ENCODE measurements at places on chromosomes 3 and 15. TPM values are rescaled to one million over a fixed set of nuclear protein-coding genes. Genes with fewer than 3 reads are reported as not detected.

DNA sequence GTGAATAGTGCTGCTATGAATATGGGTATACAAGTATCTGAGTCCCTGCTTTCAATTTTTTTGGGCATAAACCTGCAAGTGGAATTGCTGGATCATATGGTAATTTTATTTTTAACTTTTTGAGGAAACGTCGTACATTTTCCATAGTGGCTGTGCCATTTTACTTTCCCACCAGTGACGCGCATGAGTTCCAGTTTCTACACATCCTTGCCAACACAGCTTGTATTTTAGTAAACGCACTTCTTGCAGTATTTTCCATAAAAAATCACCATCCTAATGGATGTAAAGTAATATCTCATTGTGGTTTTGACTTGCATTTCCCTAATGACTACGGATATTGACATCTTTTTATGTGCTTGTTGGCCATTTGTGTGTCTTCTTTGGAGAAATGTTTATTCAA is 105.0 kb downstream of the NFKBIZ start:
- H3K4me3 ChIP-seq: no peak overlapping the region
- no peak overlapping the region for H3K27ac ChIP-seq
- no peaks in the 10 kb centered on the region for H3K27me3 ChIP-seq

DNA sequence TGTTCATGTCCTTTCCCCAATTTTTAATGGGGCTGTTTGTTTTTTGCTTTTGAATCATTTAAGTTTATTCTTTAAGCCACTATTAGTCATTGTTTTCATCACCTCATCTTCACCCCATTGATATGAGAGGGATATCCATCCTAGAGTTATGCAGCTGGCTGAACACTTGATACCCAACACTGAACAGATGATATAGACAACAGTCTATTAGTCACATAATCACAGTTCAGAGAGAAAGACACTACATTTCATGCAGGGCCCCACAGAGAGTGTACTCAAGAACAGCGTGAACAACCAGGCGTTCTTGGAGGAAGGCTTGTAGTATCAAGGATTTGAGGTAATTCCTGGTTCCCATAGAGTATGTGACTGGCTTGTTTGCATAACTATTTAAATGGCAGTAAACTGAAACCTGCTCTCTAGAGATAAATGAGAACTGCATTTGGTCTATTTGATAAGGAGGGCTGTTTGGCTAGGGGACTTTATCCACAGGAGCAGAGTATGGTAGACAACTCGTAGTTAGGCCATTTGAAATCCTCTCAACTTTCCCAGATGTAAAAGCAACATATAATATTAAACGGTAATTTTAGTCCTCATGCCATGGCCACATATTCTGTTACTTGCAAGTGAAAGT is 618.7 kb downstream of the SI start:
- H3K36me3 ChIP-seq: no peaks in the 10 kb centered on the region
- H3K4me3 ChIP-seq: no peak overlapping the region
- H3K27ac ChIP-seq: no peak overlapping the region
- H3K27me3 ChIP-seq: no peaks in the 10 kb centered on the region
- H3K4me1 ChIP-seq: no peaks in the 10 kb centered on the region
- no peak for DNase-seq

DNA sequence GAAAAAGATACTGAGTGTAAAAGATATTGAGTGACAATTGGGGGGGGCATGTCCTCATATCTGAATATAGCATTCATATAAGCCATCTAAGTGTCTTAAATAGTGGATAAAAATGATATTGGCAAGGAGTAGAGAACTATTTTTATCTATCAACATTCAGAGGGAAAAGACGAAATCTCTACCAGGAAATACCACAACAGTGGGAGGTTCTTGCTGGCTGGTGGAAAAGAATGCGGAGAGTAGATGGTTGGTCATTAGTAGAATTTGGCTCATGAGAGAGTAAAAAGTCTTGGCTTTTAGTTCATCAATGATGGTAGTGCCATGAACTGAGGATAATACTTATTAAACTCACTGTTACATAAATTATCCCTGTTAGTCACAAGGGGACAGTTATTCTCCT is 4.8 kb upstream of the TCF12 start:
- DNase-seq: no peak
- H3K27me3 ChIP-seq: no peaks in the 10 kb centered on the region
- H3K36me3 ChIP-seq: no peaks in the 10 kb centered on the region
- peaks cover 4% of the 10 kb centered on the region for H3K4me1 ChIP-seq
- no peak overlapping the region for H3K27ac ChIP-seq

DNA sequence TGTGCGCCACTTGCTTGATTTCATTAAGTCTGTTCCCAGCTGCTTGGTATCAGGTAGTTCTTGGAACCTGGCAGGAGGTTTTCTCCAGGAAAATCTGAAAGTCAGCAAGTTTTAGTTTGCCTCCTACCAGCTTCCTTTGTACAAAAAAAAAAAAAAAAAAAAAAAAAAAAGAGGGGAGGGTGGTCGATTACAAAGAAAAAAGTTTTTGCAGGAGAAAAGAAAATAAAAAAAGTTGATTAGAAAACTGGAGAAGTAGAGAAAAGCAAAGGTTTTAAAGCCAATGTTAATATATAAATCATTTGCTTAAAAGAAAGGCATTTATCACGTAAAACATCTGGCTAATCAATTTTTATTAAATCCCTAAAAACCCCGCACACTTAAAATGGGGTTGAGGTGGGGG is 5.9 kb downstream of the EPHA3 start:
- peaks cover 22% of the 10 kb centered on the region for H3K27me3 ChIP-seq
- no peaks in the 10 kb centered on the region for H3K36me3 ChIP-seq
- no peak for DNase-seq
- no peak overlapping the region for H3K4me3 ChIP-seq
- no peak overlapping the region for H3K27ac ChIP-seq

- H3K27ac ChIP-seq: no peak overlapping the region
- H3K27me3 ChIP-seq: no peaks in the 10 kb centered on the region
- no peaks in the 10 kb centered on the region for H3K4me1 ChIP-seq
- no peak overlapping the region for H3K4me3 ChIP-seq
- no peaks in the 10 kb centered on the region for H3K36me3 ChIP-seq
- no peak for DNase-seq
These were observed 277.2 kb downstream of the CHST2 start for GRCh38 chr3:143396790-143397189.

- H3K4me1 ChIP-seq: peaks cover 7% of the 10 kb centered on the region
- DNase-seq: no peak
- no peaks in the 10 kb centered on the region for H3K27me3 ChIP-seq
- no peak overlapping the region for H3K4me3 ChIP-seq
- H3K27ac ChIP-seq: no peak overlapping the region
These were observed 70.4 kb upstream of the C15orf39 start for GRCh38 chr15:75131269-75131643.

- no peaks in the 10 kb centered on the region for H3K27me3 ChIP-seq
- no peak for DNase-seq
- H3K4me1 ChIP-seq: peaks cover 31% of the 10 kb centered on the region
- H3K27ac ChIP-seq: no peak overlapping the region
These were observed 459.6 kb downstream of the MECOM start for GRCh38 chr3:169203631-169204550.

GRCh38 chr3:53519065-53519709 is 24.8 kb downstream of the CACNA1D start:
- no peaks in the 10 kb centered on the region for H3K27me3 ChIP-seq
- no peak for DNase-seq
- no peak overlapping the region for H3K27ac ChIP-seq
- H3K36me3 ChIP-seq: no peaks in the 10 kb centered on the region
- no peaks in the 10 kb centered on the region for H3K4me1 ChIP-seq

- no peak overlapping the region for H3K4me3 ChIP-seq
- H3K27ac ChIP-seq: no peak overlapping the region
- no peak for DNase-seq
- no peaks in the 10 kb centered on the region for H3K27me3 ChIP-seq
- H3K4me1 ChIP-seq: no peaks in the 10 kb centered on the region
These were observed 33.8 kb upstream of the GREM1 start for GRCh38 chr15:32683906-32684584.

DNA sequence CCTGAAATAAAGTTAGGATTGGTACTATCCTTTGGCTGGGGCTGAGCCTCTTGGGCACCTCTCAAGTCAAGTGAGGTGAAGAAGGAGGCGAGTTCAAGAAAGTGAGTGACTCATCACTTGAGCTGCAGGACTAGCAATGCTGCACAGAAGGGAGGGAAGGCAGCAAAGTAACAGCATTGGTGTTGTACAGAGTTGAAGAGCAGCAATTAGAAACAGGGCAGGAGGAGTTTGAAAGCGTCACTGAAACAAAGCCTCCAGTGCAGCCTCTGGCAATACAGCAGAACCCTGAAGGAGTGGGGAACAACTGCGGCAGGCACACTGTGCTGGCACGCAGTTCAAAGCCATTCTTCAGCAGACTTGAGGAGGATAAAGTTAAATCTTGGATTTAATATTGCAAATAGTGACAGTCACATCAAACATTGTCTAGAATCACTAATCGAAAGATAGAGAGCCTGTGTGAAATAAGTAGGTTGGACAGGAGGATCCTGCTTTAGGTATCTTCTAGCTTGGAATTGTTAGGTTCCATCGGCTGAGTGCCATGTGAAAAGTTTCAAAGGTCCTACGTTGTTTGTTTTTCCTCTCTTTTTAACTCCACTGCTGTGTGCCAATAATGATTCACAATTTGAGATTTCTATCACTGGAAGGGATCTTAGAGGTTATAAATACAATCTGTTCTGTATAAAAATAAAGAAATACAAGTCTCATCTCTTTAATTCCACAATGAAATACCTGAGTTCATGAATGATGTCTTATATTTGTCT is 479.8 kb downstream of the NAALADL2 start:
- H3K27ac ChIP-seq: no peak overlapping the region
- no peaks in the 10 kb centered on the region for H3K27me3 ChIP-seq
- no peaks in the 10 kb centered on the region for H3K4me1 ChIP-seq
- no peak overlapping the region for H3K4me3 ChIP-seq
- no peaks in the 10 kb centered on the region for H3K36me3 ChIP-seq

DNA sequence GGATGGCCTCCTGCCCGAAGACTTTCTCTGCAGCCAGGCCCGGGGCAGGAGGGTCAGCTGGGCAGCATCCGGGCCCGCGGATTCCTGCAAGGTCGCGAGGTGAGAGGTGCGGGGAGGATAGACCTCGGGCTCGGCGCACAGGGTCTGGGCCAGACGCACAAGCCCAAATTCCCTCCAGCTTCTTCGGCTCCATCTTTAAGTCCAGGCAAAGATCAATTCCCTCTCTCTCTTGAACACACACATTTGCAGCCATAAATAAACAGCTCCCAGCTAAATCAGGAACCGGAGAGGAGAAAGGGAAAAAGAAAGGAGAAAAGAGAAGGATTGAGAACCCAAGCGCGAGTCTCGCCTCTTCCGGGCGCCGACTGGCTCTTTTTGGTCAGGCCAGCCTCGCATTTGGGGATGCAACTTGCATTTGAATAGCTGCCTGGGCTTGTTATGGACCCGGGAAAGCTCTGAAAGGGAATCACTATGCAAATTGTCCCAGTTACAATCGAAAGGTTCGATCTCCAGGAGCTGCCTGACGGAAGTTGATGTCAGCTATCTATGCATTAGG is 14.5 kb upstream of the ONECUT1 start:
- no peak overlapping the region for H3K27ac ChIP-seq
- H3K27me3 ChIP-seq: peaks cover 100% of the 10 kb centered on the region
- peaks cover 23% of the 10 kb centered on the region for H3K4me1 ChIP-seq
- peak overlapping the region; percentile 54 for H3K4me3 ChIP-seq
- H3K36me3 ChIP-seq: no peaks in the 10 kb centered on the region

DNA sequence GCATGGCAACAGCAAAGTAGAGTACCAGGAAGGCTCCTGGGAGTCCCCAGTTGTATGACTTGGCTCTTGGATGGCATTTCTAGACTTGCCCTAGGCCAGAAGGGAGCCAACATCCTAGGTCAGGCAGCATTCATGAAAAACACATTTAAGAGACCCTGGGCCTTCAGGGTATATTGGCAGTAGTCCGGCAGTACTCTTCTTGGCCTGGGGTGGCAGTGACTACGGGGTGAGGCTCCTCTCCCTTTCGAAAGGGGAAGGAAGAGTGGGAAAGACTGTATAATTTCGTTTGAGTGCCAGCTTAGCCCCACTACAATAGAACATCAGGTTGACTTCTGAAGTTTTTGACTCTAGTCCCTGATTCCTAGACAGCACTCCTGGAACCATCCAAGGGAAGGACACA is 136.4 kb downstream of the ZIC4 start:
- H3K36me3 ChIP-seq: no peaks in the 10 kb centered on the region
- H3K4me1 ChIP-seq: no peaks in the 10 kb centered on the region
- H3K27ac ChIP-seq: no peak overlapping the region
- DNase-seq: no peak
- no peak overlapping the region for H3K4me3 ChIP-seq

- H3K27me3 ChIP-seq: no peaks in the 10 kb centered on the region
- no peaks in the 10 kb centered on the region for H3K36me3 ChIP-seq
- H3K4me1 ChIP-seq: no peaks in the 10 kb centered on the region
- DNase-seq: no peak
- H3K4me3 ChIP-seq: no peak overlapping the region
These were observed 28.0 kb downstream of the PTPN9 start for GRCh38 chr15:75551091-75551490.

GRCh38 chr3:94225148-94225865 is 162.4 kb downstream of the NSUN3 start:
- H3K27ac ChIP-seq: no peak overlapping the region
- peaks cover 23% of the 10 kb centered on the region for H3K4me1 ChIP-seq
- H3K36me3 ChIP-seq: no peaks in the 10 kb centered on the region
- no peak for DNase-seq
- no peaks in the 10 kb centered on the region for H3K27me3 ChIP-seq
- H3K4me3 ChIP-seq: no peak overlapping the region

DNA sequence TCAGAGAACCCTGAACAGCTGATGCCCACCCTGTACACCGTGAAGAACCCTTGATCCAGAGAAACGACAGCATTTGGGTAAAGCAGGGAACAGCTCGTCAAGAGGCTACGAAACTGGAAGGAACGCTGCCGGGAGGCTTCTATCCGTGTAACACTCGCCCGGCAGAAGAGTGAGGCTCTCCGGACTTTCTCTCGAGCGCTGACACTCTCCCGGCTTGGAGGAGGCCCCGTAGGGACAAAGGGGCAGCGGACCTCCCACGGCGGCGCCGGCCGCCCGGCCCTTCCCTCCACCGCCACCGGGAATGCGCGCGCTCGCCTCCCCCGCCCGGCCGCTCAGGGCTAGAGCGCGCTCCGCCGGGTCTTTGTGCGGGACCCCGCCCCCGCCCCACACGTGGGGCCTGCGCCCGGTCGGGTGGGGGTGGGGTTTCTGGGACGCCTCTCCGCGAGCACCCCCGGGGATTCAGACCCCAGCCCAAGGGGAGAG is 1.7 kb downstream of the HYAL2 start:
- peak; percentile 97 for DNase-seq
- H3K27me3 ChIP-seq: no peaks in the 10 kb centered on the region

IL5RA gene
- total RNA-seq: not detected

SYNPR gene
- total RNA-seq: 0.59 TPM

REC114 gene
- not detected for total RNA-seq

MESP1 gene
- not detected for total RNA-seq

DTWD1 gene
- 66.0 TPM for total RNA-seq

CPN2 gene
- not detected for total RNA-seq

ACP3 gene
- not detected for total RNA-seq

IMPG2 gene
- 0.03 TPM for total RNA-seq

KNL1 gene
- 71.7 TPM for total RNA-seq

TNFSF10 gene
- total RNA-seq: not detected
